ENCODE measurements at places on chromosomes 11 and 22. TPM values are rescaled to one million over a fixed set of nuclear protein-coding genes. Genes with fewer than 3 reads are reported as not detected.

Gene TLCD5
- total RNA-seq: 6.8 TPM

Gene TEAD1
- total RNA-seq: 48.9 TPM

Gene HPS4
- total RNA-seq: 22.9 TPM

Gene NCF4
- total RNA-seq: not detected

Gene SYT9
- total RNA-seq: not detected

Gene ALG8
- total RNA-seq: 35.3 TPM

Data from bronchial smooth muscle cell (primary cell).